Osteoblast (primary cell): ENCODE measurements at places on chromosomes 3 and 15. TPM values are rescaled to one million over a fixed set of nuclear protein-coding genes. Genes with fewer than 3 reads are reported as not detected.

- H3K27me3 ChIP-seq, result no peaks in the 10 kb centered on the region
- H3K4me1 ChIP-seq, result peaks cover 17% of the 10 kb centered on the region
- H3K4me3 ChIP-seq, result no peak overlapping the region
- H3K27ac ChIP-seq, result no peak overlapping the region
These were observed 384.7 kb downstream of the MFSD1 start for GRCh38 chr3:159186581-159186980.

DNA sequence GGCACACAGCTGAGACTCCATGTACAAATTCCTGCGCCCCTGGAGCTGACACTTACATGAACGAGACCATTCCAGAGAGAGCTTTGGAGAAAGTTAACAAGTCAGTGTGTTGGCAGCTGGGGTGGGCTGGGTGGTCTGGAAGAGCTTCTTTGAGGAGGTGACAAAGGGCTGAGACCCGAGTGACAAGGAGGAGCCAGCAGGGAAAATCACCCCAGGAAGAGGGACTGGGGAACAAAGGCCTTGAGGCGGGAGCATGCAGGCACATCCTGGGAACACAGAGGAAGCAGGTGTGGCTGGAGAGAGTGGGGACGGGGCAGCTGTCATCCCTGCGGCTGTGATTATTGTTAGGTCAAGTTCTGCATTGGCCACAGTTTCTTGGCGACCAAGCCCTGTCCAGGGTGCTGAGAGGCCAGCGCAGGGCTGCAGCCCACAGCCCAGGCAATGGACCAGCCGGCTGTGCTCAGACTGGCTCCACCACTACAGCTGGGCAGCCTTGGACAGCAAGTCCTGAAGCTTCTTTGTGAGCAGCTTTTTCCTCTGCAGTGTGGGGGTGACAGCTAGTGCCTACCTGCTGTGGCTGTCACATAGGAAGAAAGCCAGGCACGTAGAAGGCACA is 34.2 kb upstream of the PRR23E start:
- no peaks in the 10 kb centered on the region for H3K36me3 ChIP-seq
- DNase-seq, result peak; percentile 83
- peaks cover 17% of the 10 kb centered on the region for H3K27me3 ChIP-seq
- H3K27ac ChIP-seq, result no peak overlapping the region

GRCh38 chr15:42593143-42593542 is 17.7 kb downstream of the STARD9 start:
- H3K27ac ChIP-seq, result no peak overlapping the region
- DNase-seq, result no peak
- H3K4me3 ChIP-seq, result no peak overlapping the region
- H3K4me1 ChIP-seq, result peaks cover 2% of the 10 kb centered on the region
- no peaks in the 10 kb centered on the region for H3K27me3 ChIP-seq
- H3K36me3 ChIP-seq, result no peaks in the 10 kb centered on the region

DNA sequence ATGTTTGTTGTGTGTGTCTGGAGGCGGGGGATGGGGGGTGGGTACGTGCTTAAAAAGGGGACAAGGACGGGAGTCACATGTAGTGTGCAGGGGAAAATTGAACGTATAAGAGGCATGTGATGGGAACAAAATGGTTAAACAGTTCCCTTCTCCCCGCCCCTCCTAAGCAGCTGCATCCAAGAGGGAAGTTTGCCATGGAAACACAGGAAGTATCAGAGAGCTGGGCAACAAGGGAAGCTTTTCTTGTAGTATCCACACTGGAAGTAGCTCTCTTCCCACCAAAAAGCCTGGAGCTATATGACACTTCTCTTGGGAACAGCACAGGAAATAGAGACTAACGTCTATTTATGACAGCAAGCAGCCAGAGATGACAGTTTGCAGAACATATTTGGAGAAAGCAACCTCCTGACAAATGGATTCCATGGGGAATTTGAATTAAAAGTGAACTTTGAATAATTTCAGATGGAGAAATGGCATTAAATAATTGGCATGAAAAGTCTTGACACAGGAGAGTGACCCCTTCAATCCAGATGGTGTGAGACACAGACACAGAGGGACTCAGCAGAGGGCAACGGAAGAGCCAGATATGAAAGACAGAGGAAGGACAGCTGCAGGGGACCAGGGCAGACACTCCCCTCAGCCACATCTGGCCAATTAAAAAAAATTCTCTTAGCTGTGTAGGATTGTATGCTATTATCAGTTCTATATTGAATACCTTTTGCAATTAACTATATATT is 294.2 kb upstream of the TBL1XR1 start:
- H3K27ac ChIP-seq, result peak overlapping the region; percentile 36
- DNase-seq, result no peak
- H3K4me1 ChIP-seq, result peaks cover 29% of the 10 kb centered on the region
- H3K4me3 ChIP-seq, result peak overlapping the region; percentile 1

DNA sequence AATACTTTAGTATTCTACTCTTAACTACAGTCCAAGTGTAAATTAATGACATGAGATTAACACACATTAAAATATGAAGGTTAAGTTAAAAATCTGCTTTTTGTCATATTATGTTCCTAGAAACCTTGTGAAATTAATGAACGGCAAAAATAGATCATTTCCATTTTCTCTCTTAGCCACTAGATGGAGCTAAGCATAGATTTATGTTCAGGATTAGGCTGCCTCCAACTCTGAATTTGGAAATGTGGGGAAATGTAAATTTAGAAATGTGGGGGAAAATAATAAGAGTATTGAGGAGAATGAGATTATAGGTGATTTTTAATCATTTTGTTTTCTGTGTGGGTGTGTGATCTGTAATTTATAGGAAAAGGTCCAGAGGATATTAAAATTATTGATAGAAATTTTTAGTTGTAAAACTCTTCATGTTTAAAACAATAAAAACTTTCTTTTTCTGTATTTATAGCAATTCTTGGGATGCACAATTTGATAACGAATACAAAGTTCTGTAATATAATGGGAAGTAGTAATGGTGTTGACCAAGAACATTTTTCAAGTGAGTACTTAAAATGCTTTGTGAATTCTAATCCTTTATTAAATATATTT is 59.2 kb downstream of the TMOD3 start:
- peaks cover 11% of the 10 kb centered on the region for H3K36me3 ChIP-seq
- no peak overlapping the region for H3K4me3 ChIP-seq
- H3K4me1 ChIP-seq, result peaks cover 16% of the 10 kb centered on the region
- H3K27ac ChIP-seq, result no peak overlapping the region
- no peaks in the 10 kb centered on the region for H3K27me3 ChIP-seq
- no peak for DNase-seq

GRCh38 chr3:10775828-10776227 is 40.2 kb upstream of the SLC6A11 start:
- no peaks in the 10 kb centered on the region for H3K4me1 ChIP-seq
- H3K27ac ChIP-seq, result no peak overlapping the region
- DNase-seq, result peak; percentile 62
- H3K4me3 ChIP-seq, result no peak overlapping the region

- no peak overlapping the region for H3K4me3 ChIP-seq
- H3K27ac ChIP-seq, result peak overlapping the region; percentile 8
- peak; percentile 36 for DNase-seq
- H3K4me1 ChIP-seq, result peaks cover 22% of the 10 kb centered on the region
- no peaks in the 10 kb centered on the region for H3K27me3 ChIP-seq
These were observed 25.8 kb downstream of the GREM1 start for GRCh38 chr15:32743411-32744140.

The GPX1 gene
- total RNA-seq, result 174 and 183 TPM in 2 replicates
